Dermis microvascular lymphatic vessel endothelial cell (primary cell): ENCODE measurements at places on chromosomes 16 and 17.
A peak's percentile ranks its signal among the peaks of the same experiment; 100 is the strongest.

DNA sequence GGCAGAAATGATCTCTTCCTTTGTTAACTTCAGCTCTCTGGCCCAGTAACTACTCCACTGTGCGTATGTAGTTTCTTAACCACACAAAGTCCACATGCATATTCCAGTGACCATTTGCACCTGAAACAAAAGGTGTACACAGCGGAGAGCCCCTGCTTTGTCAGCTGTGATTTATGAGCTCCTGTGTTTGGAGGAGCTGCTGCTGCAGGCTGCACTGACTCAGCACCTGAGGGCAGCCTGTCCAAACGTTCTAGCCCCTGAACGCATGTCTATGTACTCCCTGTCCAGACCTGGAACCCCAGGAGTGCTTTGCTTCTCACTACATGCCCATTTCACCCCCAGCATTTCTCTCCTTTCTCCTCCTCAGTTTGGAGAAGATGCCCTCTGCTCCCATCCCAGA, 216.1 kb downstream of the ABCC12 start:
- DNase-seq, result no peak

DNA sequence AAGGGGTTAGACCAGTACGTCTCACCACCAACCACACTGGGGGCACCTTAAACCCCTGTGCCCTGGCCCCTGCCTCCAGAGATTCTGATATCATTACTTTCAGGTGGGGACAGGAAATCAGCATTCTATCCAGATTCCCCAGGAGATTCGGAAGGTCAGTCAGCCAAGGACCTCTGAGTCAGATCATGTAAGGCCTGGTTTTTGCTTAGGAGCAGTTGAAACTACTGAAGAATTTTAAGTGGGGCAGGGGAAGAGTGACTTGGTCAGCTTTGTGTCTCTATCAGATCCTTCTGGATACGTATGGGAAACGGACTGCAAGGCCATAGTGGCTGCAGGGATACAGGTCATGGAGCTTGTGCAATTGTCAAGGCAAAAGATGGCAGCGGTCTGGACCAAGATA, 9.0 kb downstream of the EMP2 start:
- DNase-seq, result no peak

- no peak for DNase-seq
Observed at GRCh38 chr16:59058250-59058649, 324.1 kb upstream of the GOT2 start.

GRCh38 chr16:17629936-17630335, 159.2 kb upstream of the XYLT1 start:
- DNase-seq, result no peak

DNA sequence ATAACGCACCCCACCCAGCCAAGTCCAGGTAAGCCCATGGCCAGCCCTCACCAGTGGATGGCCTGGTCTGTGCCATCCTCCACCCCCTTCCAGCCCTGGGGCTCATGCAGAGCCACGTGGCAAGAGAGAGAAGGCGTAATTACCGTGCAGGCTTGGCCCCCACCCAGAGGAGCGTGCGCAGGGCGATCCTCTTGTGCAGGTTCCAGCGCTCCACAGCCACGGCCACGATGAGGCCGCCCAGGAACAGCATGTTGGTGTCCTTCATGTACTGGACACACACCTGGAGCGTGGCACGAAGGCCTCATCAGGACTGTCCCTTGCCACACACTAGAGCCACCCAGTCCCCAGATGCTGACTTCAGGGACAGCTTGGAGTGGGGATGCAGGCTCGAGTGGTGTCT, 6.7 kb downstream of the SLC13A5 start:
- no peak for DNase-seq

- DNase-seq, result no peak
Observed at GRCh38 chr17:61254904-61255303, 144.7 kb upstream of the TBX2 start.

- DNase-seq, result no peak
Observed at GRCh38 chr17:33730131-33730530, 437.0 kb upstream of the ASIC2 start.

- DNase-seq, result no peak
Observed at GRCh38 chr16:695355-696089, 5.3 kb upstream of the WDR24 start.

DNA sequence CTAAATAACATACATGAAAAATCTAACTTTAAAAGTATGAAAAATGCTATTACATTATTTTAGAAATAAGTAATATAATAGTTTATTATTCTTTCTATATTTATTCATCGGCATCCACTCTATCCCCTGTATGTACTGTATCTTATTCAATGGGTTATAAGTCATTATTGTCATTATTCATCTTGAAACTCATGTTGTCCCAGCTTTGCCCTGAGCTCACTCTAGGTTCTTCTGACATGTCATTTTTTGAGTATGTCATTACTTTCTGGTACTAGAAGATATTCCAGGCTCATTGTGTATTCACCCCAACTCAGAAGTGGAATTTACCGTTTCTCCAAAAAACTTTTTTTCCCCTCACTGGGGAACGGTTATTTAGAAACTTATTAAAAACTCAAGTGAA, 53.0 kb upstream of the MNT start:
- no peak for DNase-seq

GRCh38 chr16:80273635-80274538, 266.9 kb upstream of the DYNLRB2 start:
- no peak for DNase-seq

DNA sequence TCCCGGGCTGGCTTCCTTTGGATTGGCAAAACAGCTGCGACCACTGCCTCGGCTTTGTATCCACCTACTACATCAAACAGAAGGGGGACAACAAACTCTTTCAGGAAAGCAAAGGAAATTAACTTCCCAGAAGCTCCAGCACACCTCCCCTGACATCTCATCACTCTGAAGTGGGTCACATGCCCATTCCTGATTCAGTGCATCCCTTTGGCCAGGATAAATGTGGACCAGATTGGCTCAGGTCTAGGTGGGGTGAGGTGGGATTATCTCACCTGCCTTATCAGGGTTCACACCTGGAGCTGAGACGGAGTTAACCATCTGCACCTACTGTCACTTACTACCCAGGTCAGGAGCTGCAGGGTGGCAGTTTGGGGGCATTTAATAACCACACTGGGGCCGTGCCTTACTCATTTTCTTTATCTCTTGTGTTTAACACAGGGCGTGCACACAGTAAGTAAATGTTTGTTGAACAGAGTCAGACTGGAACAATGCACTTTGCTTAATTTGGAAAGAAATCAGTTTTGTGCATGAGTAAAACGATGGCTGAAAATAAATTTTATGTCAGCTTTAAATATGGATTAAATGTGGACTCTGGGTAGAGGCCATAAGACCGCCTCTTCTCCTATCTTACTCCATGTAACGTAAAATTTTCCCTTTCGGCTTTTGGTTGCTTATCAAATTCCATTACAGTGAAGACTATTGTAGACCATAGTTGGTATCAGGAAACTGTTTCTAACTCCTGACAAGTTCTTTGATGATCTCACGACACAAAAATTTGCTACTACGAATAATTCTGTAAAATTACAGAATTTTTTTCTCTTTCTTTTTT, 36.0 kb downstream of the IQCK start:
- peak; percentile 85 for DNase-seq

DNA sequence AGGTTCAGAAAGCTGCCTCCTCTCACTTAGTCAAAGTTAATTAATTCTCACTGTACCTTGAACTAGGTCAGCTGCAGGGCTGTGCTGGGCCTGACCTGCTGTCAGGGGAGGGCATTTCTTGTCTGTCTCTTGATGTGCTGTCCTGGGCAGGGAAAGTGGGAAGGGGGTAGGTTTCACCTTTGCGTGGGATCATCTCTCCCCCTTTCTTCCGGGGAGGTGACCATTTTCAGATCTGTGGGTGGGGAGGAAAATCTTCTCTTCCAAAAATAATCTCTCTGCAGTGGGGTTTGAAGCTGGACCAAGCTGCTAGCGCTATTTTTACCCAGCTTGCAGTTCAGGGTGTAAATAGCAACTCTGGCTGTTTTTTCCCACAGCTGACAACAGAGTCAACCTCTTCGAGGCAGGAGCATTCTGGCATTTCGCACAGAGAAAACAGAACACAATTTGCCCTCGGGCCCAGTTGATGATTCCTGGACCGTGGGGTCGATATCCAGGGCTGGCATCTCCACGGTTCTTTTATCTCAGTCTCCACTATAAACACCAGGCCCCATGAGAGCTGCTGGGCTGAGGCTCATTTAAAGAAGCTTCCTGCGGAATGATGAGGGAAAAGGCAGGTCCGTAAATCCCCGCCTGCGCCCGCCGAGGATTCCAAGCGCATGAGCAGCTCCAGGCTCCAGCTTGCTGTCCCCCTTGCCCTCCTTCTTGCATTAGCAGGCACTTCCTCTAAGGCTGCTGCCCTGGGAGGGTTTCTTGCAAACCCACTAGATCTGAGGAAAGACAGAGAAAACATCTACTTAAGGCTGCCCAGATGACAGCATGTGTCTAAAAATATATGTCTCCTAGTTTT, 93.9 kb downstream of the YPEL2 start:
- DNase-seq, result no peak

DNA sequence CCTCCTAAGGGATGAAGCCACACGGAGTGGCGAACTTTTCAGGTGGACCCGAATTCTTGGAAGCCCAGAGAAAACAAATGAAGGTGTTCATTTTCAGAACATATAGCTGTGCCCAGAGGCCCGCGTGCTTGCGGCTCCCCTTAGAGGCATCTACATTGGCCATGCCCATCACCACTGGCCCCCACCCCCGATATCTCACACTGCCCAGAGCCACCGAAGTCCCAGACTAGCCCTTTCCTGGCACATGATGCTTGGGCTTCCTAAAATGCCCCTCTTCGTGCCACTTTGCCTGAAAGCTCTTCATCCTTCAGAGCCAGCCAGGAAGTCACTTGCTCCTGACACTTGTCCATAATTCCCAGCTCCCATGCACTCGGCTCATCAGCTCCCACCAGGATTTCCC, 2.1 kb upstream of the HEXIM1 start:
- no peak for DNase-seq
